ENCODE measurements at places on chromosomes 5 and 9.

DNA sequence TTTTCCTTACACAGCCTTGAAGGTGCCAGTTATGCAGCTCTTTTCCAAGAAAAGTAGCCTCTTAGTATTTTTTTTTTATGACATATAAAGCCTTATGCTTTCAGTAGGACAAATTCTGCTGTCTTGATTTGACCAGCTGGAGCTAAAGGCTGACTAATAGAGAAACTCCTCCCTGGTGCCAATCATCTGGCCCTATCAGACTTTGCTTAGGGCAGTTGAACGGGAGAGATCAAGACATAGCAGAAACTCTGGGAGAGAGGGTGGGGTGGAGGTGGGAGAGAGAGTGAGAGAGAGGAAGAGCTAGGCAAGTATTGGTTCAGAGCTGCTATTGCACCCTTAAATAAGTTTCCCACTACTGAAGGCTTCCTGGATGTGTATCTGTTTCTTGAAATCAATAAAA lies 100.2 kb downstream of the SEC61B start:
- no peaks in the 10 kb centered on the region for H3K36me3 ChIP-seq
- H3K27ac ChIP-seq: no peak overlapping the region
- no peak overlapping the region for H3K4me3 ChIP-seq
- H3K4me1 ChIP-seq: no peaks in the 10 kb centered on the region
- peaks cover 35% of the 10 kb centered on the region for H3K27me3 ChIP-seq
- DNase-seq: no peak

DNA sequence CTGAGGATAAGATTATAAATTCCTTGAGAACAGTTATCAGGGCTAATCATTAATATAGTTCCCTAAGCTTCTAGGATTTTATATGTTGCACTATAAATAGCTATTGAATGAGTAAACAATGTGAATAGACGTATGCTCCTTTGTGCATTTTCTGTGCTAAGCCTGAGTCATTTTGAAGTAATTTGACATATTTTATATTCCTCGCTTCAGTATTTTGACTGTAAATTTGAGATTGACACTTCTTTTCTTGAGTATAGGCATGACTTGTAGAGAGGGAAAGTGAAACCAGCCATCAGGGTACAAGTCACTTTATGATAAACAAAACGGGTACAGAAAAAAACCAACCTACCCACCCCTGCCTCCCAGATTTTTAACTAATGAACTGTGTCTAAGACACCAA lies 367.7 kb upstream of the PRR16 start:
- H3K27me3 ChIP-seq: peaks cover 2% of the 10 kb centered on the region
- H3K4me3 ChIP-seq: no peak overlapping the region
- no peaks in the 10 kb centered on the region for H3K36me3 ChIP-seq
- H3K27ac ChIP-seq: no peak overlapping the region
- DNase-seq: no peak
- no peaks in the 10 kb centered on the region for H3K4me1 ChIP-seq

- H3K36me3 ChIP-seq: no peaks in the 10 kb centered on the region
- DNase-seq: no peak
- no peak overlapping the region for H3K4me3 ChIP-seq
- H3K27me3 ChIP-seq: peaks cover 26% of the 10 kb centered on the region
- H3K4me1 ChIP-seq: no peaks in the 10 kb centered on the region
Observed at GRCh38 chr9:88197781-88198340, 59.6 kb upstream of the SPATA31C2 start.

GRCh38 chr5:17180864-17181723 lies 36.3 kb upstream of the BASP1 start:
- no peak overlapping the region for H3K27ac ChIP-seq
- no peak for DNase-seq
- no peak overlapping the region for H3K4me3 ChIP-seq
- H3K4me1 ChIP-seq: no peaks in the 10 kb centered on the region
- H3K27me3 ChIP-seq: no peaks in the 10 kb centered on the region

DNA sequence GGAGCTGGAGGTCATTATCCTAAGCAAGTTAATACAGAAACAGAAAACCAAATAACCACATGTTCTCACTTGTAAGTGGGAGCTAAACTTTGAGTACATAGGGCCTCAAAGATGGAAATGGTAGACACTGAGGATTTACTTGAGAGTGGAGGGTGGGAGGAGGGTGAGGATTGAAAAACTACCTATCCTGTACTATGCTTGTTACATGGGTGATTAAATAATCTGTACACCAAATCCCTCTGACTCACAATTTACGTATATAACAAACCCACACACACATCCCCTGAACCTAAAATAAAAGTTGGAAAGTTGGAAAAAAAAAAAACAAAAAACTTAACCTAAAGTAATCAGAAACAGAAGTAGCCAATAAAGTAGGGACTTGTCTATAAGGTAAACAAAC lies 48.8 kb upstream of the LARP1 start:
- no peak overlapping the region for H3K4me3 ChIP-seq
- no peak for DNase-seq
- no peaks in the 10 kb centered on the region for H3K36me3 ChIP-seq
- H3K27me3 ChIP-seq: peaks cover 2% of the 10 kb centered on the region
- peaks cover 3% of the 10 kb centered on the region for H3K4me1 ChIP-seq

DNA sequence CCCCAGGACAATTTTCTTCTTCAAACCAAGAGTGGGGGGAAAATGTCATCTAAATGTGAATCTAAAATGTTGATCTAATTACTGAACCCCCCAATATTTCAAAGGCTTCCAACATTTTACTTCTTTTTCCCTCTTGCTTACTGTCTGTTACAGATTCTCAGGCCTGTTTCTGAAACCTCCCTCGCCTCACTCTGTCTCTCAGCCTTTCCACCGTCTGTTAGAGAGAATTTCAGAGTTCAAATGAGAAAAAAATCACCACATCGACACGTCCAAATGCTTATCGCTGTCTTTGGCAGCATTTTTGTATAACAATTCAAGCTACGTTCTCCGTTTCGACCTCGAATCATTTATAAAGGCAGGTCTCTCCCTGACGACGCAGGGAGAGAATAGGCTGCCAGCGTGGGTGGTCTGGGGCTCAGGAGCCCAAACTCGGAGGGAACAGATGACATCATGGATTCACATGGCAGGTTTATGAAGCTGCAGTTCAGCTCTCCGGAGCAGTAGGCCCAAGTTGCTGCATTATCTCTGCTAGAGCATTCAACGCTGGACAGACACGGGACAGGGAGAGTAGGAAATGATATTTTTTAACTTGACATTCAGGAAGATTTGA lies 139.8 kb downstream of the GAS1 start:
- no peaks in the 10 kb centered on the region for H3K36me3 ChIP-seq
- no peaks in the 10 kb centered on the region for H3K4me1 ChIP-seq
- H3K27ac ChIP-seq: no peak overlapping the region
- H3K4me3 ChIP-seq: no peak overlapping the region
- no peaks in the 10 kb centered on the region for H3K27me3 ChIP-seq

- no peak for DNase-seq
- H3K4me3 ChIP-seq: peak overlapping the region; percentile 78
- H3K4me1 ChIP-seq: peaks cover 12% of the 10 kb centered on the region
- H3K36me3 ChIP-seq: peaks cover 7% of the 10 kb centered on the region
- peaks cover 24% of the 10 kb centered on the region for H3K27me3 ChIP-seq
Observed at GRCh38 chr9:129569502-129570449, 51.1 kb downstream of the C9orf50 start.

- no peak overlapping the region for H3K27ac ChIP-seq
- no peak for DNase-seq
- peaks cover 13% of the 10 kb centered on the region for H3K27me3 ChIP-seq
- no peaks in the 10 kb centered on the region for H3K4me1 ChIP-seq
- no peak overlapping the region for H3K4me3 ChIP-seq
- H3K36me3 ChIP-seq: no peaks in the 10 kb centered on the region
Observed at GRCh38 chr9:126697330-126697729, 83.6 kb downstream of the LMX1B start.

GRCh38 chr5:10218658-10219057 lies 31.0 kb downstream of the ATPSCKMT start:
- no peak overlapping the region for H3K4me3 ChIP-seq
- H3K27ac ChIP-seq: no peak overlapping the region
- no peaks in the 10 kb centered on the region for H3K27me3 ChIP-seq
- no peaks in the 10 kb centered on the region for H3K4me1 ChIP-seq
- H3K36me3 ChIP-seq: peaks cover 10% of the 10 kb centered on the region
- DNase-seq: no peak

GRCh38 chr9:107375651-107376369 lies 92.7 kb downstream of the RAD23B start:
- no peak for DNase-seq
- no peaks in the 10 kb centered on the region for H3K27me3 ChIP-seq
- H3K36me3 ChIP-seq: no peaks in the 10 kb centered on the region
- H3K4me3 ChIP-seq: no peak overlapping the region
- no peaks in the 10 kb centered on the region for H3K4me1 ChIP-seq

DNA sequence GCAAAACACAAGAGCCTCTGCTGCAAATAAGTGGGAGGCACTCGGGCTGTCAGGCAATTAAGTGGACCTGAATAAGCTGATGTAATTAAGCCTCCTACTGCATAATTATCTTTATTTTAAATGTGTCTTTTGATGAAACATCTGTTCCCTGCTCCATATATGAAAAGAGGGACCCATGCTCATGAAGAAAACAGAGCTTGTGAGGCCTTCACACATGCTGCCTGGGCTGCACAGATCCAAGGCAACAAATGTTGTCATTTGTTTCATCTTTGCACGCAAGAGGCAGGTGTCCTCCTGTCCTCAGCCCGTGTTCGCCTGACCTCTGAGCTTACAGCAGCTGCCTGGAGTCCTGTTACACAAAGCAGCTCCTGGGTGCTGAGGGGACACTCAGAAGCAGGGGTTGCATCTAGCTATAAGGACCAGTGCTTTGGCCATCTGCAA lies 381.1 kb downstream of the ZNF608 start:
- no peaks in the 10 kb centered on the region for H3K27me3 ChIP-seq
- H3K27ac ChIP-seq: no peak overlapping the region
- no peaks in the 10 kb centered on the region for H3K36me3 ChIP-seq
- DNase-seq: no peak
- H3K4me3 ChIP-seq: no peak overlapping the region
- H3K4me1 ChIP-seq: no peaks in the 10 kb centered on the region

GRCh38 chr5:112685386-112685785 lies 52.3 kb upstream of the APC start:
- H3K36me3 ChIP-seq: no peaks in the 10 kb centered on the region
- no peak overlapping the region for H3K4me3 ChIP-seq

GRCh38 chr5:128826275-128826674 lies 139.0 kb upstream of the SLC27A6 start:
- no peaks in the 10 kb centered on the region for H3K27me3 ChIP-seq
- H3K4me1 ChIP-seq: peaks cover 1% of the 10 kb centered on the region
- no peak for DNase-seq

GRCh38 chr9:30774326-30774725 lies 1610.1 kb upstream of the ACO1 start:
- H3K36me3 ChIP-seq: no peaks in the 10 kb centered on the region
- DNase-seq: no peak
- no peaks in the 10 kb centered on the region for H3K27me3 ChIP-seq
- no peak overlapping the region for H3K4me3 ChIP-seq
- H3K27ac ChIP-seq: no peak overlapping the region
- no peaks in the 10 kb centered on the region for H3K4me1 ChIP-seq

GRCh38 chr5:143782588-143783386 lies 29.2 kb upstream of the HMHB1 start:
- peaks cover 2% of the 10 kb centered on the region for H3K27me3 ChIP-seq
- no peak overlapping the region for H3K4me3 ChIP-seq
- no peaks in the 10 kb centered on the region for H3K36me3 ChIP-seq
- DNase-seq: no peak
- no peaks in the 10 kb centered on the region for H3K4me1 ChIP-seq
- no peak overlapping the region for H3K27ac ChIP-seq

DNA sequence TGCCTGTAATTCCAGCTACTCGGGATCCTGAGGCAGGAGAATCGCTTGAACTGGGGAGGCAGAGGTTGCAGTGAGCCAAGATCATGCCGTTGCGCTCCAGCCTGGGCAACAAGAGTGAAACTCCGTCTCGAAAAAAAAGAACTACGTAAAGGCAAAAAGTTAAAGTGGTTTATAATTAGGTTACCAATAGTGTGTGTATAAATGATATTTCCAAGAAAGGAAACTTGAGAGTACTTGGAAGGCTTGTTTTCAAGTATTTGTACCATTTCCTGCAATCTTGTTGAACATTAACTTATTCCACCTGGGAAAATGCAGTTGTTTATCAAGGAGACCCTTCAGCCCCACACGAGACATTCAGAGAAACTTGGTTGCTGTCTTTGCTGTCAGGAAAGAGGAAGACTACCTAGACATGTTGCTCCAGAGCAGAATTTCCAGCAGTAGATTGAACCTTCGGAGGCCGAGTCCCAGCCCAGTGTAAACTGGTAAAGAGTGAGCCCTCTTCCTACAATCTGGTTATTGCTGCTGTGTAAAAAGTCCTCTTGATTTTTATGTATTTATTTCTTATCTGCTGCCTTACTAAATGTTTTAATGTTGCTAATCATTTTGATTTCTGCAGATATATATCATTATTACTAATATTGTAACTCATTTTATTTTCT lies 30.1 kb downstream of the STXBP1 start:
- H3K27me3 ChIP-seq: no peaks in the 10 kb centered on the region
- no peak for DNase-seq
- H3K27ac ChIP-seq: no peak overlapping the region
- H3K4me3 ChIP-seq: no peak overlapping the region
- no peaks in the 10 kb centered on the region for H3K4me1 ChIP-seq

DNA sequence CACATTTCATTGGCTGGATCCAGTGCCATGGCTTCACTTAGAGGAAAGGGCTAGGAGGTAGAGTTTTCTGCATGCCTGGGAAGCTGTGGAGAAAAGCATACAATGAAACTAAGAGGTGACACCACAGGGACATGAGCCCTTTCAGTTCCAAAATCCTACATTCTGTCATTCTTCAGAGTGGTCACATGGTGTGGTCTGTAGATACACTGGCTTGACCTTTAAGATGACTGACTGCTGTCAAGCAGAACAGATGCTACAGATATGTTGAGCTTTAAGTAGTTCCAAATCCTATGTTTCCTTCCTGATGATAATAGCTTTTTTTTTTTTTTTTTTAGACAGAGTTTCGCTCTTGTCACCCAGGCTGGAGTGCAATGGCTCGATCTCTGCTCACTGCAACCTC lies 26.2 kb downstream of the DMRT3 start:
- no peak overlapping the region for H3K4me3 ChIP-seq
- H3K36me3 ChIP-seq: no peaks in the 10 kb centered on the region
- no peak for DNase-seq
- H3K4me1 ChIP-seq: peaks cover 8% of the 10 kb centered on the region

DNA sequence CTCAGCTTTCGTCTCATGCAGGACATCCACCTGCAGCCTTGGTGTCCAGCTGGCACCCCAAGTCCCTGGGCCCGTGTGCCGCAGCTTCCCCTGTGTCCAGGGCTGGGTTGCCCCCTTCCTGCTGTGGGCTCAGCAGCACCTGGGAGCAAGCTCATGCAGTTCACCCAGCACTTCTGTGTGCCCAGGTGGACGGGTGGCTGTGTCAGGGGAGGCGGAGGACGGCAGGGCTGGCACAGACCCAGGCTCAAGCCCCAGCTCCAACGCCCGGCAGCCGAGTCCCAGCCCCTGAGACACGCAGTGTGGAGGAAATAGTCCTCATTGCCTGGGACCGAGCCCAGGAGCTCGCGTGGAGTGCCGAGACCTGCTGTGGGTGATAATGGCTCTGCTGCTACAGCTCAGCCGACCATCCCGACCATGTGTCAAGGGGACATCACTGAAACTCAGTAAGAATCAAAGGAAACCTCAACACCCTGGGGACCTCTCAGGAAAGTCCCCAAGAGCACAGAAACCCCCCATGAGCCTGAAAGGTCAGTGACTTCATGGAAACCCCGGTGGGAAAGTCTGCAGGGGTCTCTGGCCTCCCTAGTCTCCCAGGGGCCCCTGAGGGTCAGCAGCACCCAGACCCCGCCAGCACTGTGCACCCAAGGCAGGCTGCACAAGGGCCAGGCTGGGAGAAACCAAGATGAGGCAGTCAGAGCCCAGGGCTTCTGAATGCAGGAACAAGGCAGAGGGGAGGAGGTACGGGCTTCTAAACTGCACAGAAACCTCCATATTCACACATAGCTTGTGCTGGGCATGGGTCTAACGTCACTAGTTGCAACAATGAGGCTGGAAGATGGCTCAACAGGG lies 38.8 kb downstream of the LPCAT1 start:
- no peak overlapping the region for H3K4me3 ChIP-seq
- no peak overlapping the region for H3K27ac ChIP-seq
- H3K4me1 ChIP-seq: peaks cover 8% of the 10 kb centered on the region
- DNase-seq: no peak
